ENCODE measurements at places on chromosomes 7 and 10.

GRCh38 chr7:36605261-36606051 lies 118.8 kb downstream of the AOAH start:
- DNase-seq, result no peak

- DNase-seq, result no peak
Measured at GRCh38 chr7:94440451-94441039, 45.9 kb downstream of the COL1A2 start.

DNA sequence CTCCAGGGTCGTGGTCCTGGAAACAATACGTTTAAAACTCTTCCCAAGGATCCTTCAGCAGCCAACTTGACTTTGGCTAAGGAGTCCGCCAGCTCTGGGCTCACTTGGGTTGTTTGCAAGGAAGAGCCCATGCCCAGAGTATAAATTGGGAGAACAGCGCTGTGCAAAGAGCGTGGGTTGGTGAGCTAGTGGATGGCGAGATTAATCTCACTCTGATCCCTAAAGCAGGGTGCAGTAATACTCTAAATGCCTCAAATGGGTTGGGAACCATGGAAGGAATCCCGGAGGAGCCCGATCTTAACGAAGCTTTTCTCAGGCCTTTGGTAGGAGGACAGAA lies 495 bp upstream of the SDHAF3 start:
- DNase-seq, result no peak

DNA sequence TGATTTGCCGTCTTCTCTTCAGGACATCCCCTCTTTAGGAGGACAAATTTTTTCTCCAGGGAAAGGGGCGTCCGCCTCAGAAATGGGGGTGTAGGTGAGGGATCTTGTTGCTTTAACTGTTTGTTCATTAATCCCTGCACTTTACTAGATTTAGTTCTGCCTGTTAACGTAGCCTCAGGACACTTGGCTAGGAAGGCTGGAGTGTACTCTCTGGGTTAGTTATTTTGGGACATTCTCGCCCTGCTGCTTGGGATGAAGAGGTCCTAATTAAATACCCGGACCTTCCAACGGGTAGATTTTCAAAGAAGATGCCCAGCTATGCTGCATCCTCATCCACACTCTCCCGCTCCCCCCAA lies 552 bp upstream of the ZNF365 start:
- no peak for DNase-seq

- DNase-seq, result no peak
Measured at GRCh38 chr7:98548971-98549370, 68.1 kb upstream of the NPTX2 start.

GRCh38 chr10:73867871-73868631 lies 6.3 kb downstream of the CAMK2G start:
- DNase-seq, result no peak

All from BJ (cell line).